ENCODE measurements at places on chromosomes 7 and 10.

- DNase-seq, result no peak
Observed at GRCh38 chr7:112882991-112883390, 92.8 kb upstream of the TMEM168 start.

GRCh38 chr10:109418795-109419194, 504.5 kb downstream of the XPNPEP1 start:
- no peak for DNase-seq

- DNase-seq, result no peak
Observed at GRCh38 chr7:57404343-57404966, 45.5 kb upstream of the ZNF716 start.

- DNase-seq, result no peak
Observed at GRCh38 chr7:87119581-87119980, 32.7 kb upstream of the DMTF1 start.

DNA sequence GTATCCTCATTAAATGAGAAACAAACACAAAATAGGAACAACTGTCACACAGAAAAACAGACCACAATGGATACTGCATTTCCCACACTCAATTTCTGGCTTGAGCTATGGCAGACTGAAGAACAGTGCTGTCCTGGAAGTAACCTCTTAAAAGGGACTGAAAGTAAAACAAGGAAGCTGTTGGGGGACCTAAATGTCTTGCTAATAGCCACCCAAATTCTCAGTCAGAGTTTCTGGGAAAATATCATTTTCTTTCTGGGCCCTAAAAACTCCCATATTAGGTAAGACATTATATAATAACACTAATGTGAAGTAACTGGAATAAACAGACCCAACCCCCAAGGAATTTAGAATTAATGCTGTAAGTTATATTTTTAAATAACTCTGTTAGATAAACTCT, 80.9 kb upstream of the TFEC start:
- DNase-seq, result no peak

DNA sequence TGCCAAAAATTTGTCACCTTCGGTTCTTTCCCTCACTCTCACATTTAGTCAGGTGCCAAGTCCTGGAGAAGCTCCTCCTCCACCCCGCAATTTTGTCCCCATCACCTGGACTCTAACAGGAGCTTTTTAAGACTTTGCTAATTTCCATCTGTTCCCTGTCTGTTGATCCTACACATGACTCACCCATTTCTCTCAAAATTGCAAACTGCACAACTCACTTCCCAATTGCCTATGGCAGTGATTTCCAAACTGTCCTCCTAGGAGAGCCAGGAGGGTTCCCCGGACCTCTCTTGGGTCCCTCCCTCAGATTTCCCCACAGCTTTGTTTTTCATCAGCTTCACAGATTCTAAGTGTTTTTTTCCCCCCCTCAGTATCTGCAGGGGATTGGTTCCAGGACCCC, 120.3 kb downstream of the WNT2 start:
- no peak for DNase-seq

DNA sequence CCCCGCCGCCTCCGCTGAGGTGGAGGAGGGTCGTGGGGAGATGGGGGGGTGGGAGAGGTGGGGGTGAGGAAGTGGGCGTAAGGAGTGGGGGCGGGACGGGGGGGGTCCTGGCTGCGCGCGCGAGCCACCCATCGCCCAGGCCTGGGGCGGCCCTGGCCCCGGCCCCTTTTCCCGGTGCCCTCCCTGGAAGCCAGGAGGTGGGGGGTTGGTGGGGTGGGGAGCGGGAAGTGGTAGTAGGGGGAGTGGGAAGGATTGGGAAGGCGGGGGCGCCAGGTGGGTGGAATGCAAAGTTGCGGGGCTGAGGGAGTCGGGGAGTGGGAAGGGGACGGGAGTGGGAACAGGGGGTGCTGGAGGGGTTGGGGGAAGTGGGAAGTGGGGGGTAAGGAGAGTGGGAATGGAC, 319 bp upstream of the MMD2 start:
- no peak for DNase-seq

DNA sequence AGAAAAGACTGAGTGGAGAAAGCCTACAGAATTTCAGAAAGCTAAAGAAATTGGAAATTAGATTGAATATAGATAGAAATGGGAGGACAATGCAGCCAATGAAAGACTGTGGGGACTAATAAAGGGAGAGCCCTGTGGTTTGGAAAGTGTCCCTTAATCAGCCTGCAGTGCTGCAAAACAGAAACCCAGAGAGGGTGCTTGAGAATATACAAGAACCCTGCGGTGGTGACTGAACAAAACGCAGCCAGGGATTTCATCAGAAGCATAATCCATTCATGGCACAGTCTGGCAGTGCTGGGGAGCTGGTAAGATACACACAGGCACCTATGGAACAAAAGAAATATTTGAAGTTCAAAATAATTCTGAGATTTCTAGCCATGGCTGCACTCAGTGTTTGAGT, 19.1 kb downstream of the CEP41 start:
- DNase-seq, result peak; percentile 97

DNA sequence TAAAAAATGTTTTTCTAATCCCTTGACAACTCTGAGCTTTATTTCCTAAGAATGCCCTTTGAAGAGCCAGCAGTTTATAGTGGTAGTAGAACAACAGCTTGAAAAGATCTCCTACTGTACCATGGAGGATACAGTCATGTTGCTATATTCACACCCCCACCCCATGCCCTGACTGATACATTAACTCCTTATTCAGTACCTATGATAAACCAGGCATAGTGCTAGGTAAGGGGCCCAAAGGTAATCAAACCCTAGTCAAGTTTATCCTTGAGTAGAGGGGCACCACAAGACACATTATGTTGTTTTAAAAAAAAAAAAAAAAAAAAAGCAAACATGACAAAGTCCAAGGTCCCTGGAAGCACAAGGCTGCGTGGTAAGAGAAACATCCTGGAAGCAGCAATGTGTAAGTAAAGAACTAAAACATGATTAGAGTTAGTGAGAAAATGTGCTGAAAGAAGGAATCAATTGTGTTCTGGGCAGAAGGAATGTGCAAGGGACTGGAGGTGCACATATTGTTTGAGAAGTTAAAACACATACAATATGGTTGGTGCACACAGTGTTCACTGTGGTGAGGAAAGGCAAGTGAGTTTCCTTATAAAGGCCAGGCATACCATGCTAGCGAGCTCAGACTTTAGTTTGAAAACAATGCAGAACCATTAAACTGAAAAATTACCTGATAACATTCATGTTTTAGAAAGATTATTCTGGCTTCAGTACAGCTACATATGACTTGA, 51.2 kb downstream of the PDE1C start:
- no peak for DNase-seq

GRCh38 chr7:36474283-36475010, 84.8 kb downstream of the ANLN start:
- DNase-seq, result no peak

DNA sequence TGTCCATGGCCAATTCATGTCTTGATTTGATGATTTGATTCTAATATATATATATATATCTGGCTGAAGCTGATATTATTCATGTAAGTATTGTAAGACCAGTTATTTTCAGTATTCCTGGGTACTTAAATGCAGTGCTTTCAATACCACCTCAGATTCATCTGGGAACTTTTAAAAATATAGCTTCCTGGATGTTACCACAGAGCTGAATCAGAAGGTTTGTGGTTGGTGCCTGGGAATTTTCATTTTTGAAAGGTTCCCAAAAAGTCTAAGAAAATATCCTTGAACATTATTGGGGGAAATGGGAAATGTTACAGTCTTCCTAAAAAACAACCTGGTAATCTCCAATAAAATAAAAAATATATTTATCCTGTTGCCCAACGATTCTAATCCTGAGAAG, 10.7 kb upstream of the PPP3CB start:
- DNase-seq, result no peak

- no peak for DNase-seq
Observed at GRCh38 chr7:74258639-74259038, 4.4 kb upstream of the RFC2 start.

GRCh38 chr10:47146572-47146971, 153.4 kb upstream of the GDF10 start:
- DNase-seq, result no peak

DNA sequence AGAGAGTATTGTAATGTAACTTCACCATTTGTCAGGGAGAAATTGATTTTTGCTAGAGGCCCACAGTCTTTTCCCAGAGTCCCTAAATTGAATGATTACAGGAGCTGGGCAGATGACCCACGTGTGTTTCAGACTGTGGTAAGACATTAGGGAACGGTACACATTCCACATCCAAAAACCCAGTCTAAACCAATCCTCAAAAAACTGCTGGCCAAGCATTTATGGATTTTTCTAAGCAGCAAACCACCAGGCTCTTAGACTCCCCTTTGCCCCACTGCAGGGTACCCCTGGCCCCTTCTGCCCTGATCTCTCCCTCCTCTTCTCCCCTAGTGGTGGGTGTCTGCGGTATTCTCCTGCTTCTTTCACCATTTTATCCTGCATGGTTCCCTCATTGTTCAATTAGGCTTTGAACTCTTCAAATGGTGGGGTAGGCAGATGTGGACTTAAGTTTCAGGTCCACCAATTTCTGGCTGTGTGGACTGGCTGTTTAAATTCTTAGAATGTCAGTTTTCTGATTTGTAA, 135.5 kb upstream of the SORCS3 start:
- DNase-seq, result no peak

GRCh38 chr10:111852801-111853200, 330.8 kb downstream of the GPAM start:
- no peak for DNase-seq

GRCh38 chr10:71756311-71757191, 16.8 kb downstream of the VSIR start:
- DNase-seq, result no peak

DNA sequence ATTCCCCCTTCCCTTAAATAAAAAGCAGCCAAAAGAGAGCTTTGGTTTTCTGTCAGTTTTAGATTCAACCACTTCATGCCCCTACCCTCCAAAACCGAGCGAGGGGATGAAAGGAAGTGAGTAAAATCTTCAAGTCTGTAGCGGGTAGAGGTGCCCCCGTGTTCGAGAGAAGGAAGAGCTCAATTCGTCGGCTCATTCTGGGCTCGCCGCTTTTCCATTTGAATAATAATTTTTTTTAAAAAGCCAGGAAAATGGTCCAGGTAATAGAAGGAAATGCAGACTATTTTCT, 436.2 kb upstream of the GALNT17 start:
- peak; percentile 33 for DNase-seq

- DNase-seq, result no peak
Observed at GRCh38 chr7:15853832-15854470, 167.5 kb upstream of the MEOX2 start.

DNA sequence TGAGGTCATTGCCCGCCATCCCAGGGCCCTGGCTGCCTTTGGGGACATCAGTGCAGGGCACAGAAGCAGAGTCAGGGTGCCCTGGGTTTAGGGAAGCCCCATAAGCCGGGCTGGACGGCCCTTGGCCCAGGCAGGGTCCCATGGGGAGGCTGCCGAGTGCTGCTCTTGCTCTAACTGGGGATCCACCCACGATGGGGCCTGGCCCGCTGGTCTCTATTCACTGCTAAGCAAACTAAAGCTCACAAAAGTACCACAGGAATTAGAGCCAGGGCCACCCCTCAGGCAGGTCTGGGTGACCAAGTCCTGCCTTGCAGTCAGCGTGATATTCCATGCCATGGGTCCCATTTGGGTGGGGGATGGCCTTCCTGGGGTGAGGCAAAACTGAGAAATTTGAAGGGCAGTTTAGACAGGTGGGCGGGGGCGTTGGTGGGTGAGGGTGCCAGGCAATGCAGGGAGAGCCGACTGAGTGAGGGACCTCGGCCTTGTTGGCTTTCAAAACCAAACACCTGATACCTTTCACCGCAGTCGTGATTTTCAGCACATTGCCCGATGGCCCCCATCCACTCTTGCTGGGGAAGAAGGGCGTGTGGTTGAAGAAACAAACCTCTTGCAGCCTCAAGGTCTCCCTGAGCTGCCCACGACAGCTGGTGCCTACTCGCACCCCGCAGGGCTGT, 92.8 kb upstream of the PPIF start:
- no peak for DNase-seq

GRCh38 chr10:29569795-29570194, 65.0 kb downstream of the SVIL start:
- no peak for DNase-seq

DNA sequence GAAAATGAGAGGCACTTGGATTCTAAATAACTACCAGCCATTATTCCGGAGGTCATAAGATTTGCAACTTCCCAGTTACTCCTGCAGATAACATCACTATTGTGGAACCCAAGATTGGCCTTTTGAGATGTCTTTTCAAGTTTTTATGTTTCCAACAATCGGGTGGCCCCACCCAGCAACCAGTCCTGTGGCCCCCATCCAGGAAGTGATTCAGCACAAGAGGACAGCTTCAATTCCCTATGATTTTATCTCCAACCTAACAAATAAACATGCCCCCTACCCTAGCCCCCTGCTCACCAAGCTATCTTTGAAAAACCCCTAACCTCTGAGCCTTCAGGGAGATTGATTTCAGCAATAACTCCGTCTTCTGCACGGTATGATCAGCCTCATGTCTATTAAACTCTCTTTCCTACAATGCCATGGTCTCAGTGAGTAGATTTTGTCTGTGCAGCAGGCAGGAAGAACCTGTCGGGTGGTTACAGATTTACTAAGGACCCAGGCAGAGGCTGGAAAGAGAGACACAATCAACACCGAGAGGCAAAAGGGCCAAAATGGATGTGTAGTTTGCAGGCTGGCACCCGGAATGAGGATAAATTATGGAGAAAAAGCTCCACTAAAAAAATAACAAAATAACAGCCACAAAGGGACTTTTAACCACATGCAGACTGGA, 83.9 kb upstream of the UNC5B start:
- DNase-seq, result no peak

DNA sequence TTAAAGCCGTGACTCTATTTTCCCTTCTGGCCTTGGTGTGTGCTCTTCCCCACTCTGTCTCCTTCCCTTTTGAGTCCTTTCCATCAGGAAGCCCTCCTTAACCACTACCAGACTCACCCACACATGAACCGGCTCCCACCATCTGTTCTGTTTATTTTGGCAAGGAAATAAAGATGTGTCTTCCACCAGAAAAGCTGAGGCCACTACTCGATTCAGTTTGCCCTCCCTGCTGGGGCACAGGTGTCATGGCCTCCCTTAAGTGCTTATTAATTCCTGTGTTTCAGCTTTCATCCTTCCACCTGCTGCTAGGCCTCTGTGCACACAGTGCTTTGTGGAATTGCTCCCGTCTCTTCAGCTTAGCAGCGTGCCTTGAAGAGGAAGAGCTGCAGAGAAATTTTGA, 16.7 kb downstream of the POR start:
- DNase-seq, result peak; percentile 97

DNA sequence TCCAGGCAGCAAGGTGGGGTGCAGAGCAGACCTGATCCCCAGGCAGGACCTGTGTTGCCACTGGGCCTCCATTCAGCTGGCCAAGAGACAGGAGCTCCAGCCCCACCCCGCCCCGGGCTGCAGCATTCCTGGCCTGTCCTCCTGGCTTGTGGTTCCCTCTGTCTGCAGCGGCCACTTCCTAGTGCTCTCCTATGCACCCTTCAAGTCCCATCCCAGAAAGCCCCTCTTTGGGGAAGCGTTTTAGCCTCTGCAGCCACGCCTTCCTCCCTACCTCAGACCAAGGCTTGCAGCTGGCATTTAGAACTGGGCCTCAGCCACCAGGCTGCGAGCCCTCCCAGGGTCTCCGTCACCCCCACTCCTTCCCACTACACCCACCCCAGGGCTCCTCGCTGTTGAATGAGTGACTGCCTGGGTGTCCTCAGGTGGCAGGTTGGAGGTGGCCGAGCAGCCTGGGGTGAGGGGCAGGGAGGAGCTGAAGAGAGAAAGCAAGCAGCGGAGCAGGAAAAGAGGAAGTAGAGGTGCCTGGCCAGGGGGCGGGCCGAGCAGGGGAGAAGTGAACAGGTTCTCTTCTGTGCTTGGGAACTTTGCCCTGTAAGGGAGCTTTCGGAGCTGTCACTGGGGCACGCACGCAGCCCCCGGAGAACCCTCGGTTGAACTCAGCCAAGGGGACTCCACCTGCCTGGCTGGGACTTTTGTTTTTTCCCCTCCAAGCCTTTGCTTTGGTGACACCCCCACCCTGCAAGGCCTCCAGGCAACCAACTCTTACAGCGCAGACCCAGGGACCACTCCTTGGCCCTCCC, 109.1 kb upstream of the TNRC18 start:
- no peak for DNase-seq
